NCI-H69 (cell line): ENCODE measurements at places on chromosomes 2 and 18.
A peak's percentile ranks its signal among the peaks of the same experiment; 100 is the strongest.

- no peak for DNase-seq
Observed at GRCh38 chr2:120026890-120027289, 14.0 kb downstream of the EPB41L5 start.

- no peak for DNase-seq
Observed at GRCh38 chr2:176689711-176690110, 420.5 kb downstream of the MTX2 start.

GRCh38 chr2:215367662-215368492 lies 56.0 kb downstream of the ATIC start:
- no peak for DNase-seq

GRCh38 chr2:71725836-71726235 lies 272.5 kb downstream of the DYSF start:
- DNase-seq, result no peak

- no peak for DNase-seq
Observed at GRCh38 chr2:42868096-42868495, 75.7 kb upstream of the HAAO start.

- DNase-seq, result peak; percentile 45
Observed at GRCh38 chr2:206556357-206556949, 85.8 kb upstream of the FAM237A start.

GRCh38 chr18:26356045-26356785 lies 130.0 kb downstream of the TAF4B start:
- no peak for DNase-seq

DNA sequence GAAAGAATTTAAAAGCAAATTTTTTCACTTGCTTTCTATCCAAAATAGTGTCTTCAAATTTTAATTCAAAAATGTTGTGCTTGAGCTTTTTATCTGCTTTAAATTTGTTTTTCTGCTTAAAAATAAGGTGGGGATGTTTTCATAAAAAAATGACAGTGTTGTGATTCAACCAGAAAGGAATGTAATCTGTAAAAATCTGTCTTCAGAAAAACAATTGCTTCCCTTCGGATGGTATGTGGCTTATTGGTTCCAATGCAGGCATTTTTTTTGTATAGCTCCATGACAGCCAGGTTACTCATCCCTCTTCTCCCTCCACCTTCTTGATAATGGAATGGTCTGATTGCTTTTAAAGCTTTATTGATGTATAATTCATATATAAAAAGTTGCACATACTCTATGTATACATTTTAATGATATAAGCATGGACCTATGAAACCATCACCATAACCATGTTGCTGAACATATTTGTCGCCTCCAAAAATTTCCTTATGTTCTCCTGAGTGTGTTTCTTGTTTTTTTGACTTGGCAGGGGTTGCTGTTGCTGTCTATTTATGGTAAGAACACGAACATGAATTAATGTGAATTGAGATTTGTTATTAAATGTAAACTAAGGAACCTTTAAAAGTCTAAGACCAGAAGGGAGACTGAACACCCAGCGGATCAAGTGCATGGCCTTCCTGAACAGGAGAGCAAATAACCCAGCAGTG lies 363.7 kb upstream of the SPHKAP start:
- no peak for DNase-seq

GRCh38 chr18:22052405-22053105 lies 116.8 kb upstream of the GATA6 start:
- no peak for DNase-seq

DNA sequence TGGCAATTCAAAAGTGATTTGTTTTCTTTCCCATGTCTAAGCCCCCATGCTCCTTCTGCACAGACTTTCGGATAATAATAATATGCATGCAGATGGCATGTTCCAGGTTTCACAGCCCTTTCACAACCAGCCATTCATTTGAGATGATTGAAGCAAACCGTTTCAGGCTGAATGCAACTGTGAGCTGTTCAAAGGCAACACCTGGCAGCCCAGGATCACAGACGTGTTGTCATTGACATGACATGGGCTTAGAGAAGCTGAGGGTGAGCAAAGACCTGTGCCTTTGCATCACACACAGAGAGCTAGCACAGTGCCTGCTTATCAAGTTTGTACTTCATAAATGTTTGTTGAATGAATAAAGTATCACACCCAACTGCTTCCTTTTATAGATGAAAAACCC lies 12.4 kb upstream of the ERMN start:
- DNase-seq, result peak; percentile 24

DNA sequence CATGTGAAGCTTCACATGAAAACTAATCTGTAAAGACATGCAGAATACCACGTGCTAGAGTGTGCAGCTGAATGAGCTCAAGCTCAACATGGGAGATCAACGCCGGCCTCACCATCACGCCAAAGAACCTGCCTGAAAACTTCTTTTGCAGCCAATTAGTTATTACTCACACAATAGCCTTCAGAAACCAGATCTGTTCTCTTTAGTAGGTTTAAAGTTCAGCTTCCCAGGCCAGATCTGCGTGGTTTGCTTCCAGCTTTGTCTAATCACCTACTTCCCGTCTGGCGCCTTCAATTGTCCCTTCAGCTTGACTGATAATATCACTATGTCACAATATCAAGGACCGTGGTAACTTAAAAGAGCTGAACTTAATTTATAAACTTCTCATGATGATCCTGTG lies 68.0 kb upstream of the ZNF236 start:
- no peak for DNase-seq

DNA sequence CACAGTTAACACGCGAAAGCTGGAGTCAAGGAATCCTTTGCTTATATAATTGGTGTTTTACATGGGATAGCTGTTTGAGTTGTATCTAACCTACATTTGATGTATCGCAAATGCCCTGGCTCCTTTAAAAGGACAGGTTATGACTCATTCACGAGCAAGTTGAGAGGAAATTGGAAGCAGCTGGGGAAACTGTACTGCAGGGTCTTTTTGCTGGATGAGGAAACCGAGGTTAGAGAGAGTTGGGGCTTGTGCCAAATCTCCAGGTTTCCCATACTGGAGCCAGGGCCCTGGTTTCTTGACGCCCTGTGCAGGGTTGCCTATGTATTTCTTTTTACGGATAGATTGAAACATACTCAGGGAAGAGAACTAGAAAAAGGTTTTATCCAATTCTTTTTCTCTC lies 60.0 kb upstream of the SPTBN1 start:
- DNase-seq, result no peak

GRCh38 chr2:116692988-116693387 lies 1121.5 kb upstream of the DDX18 start:
- DNase-seq, result no peak
